Upper lobe of right lung (tissue), 1 donor: ENCODE measurements at places on chromosomes 3 and 15. TPM values are rescaled to one million over a fixed set of nuclear protein-coding genes. Genes with fewer than 3 reads are reported as not detected.
A peak's percentile ranks its signal among the peaks of the same experiment; 100 is the strongest.

- DNase-seq, result no peak
Observed at GRCh38 chr3:158160958-158161357, 51.1 kb downstream of the RSRC1 start.

DNA sequence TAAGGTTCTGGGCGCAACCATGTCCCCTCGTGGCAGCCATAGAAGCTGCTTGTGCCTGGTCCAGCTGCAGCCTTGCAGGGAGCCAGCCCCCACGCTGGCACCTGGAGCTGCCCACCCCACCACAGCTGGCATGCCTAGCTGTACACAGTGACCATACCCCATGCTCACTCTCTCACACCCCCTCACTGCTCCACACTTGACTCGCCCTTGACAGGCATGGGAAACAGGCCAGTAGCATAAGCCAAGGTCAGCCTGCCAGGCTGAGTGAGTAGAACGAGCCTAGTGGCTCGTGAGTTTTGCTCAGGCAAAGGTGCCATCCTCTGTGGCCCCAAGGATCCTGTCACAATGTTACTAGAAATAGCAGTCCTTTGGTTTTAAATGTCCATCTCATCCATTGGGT, 52.7 kb upstream of the CADM2 start:
- no peak for DNase-seq

DNA sequence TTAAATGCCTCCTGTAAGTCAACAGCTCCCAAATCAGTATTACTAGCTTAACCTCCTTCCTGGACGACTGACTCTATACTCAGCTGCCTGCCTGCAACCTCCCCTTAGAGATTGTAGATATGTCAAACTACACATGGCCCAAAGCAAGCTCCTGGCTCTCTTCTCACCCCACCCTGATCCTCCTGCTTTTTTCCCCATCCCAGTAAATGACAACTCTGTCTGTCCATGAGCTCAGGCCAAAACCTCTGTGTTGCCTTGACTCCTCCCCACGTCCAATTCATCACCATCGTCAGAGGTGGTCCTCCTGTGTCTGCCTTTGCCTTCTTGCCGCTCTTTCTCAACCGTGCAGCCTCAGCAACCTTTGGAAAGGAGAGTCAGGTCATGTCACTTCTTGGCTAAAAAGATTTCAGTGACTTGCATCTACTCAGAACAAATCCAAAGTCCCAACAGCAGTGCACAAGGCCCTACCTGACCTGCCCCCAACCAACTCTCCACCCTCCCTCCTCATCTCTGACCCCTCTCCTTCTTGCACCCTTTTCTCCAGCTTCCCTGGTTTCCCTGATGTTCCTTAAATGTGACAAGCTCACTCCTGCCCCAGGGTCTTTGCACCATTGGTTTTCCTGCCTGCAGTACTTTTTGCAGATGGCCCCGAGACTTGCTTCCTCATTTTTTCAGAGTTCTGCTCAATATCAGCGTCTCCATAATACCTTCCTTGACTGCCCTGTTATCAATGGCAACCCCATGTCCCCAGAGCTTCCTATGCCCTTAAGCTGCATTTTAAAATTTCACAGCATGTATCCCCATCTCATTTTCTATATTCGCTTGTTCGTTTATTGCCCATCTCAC, 52.8 kb downstream of the LSM3 start:
- DNase-seq, result no peak

- no peak for DNase-seq
Observed at GRCh38 chr3:118734664-118735063, 300.0 kb downstream of the IGSF11 start.

DNA sequence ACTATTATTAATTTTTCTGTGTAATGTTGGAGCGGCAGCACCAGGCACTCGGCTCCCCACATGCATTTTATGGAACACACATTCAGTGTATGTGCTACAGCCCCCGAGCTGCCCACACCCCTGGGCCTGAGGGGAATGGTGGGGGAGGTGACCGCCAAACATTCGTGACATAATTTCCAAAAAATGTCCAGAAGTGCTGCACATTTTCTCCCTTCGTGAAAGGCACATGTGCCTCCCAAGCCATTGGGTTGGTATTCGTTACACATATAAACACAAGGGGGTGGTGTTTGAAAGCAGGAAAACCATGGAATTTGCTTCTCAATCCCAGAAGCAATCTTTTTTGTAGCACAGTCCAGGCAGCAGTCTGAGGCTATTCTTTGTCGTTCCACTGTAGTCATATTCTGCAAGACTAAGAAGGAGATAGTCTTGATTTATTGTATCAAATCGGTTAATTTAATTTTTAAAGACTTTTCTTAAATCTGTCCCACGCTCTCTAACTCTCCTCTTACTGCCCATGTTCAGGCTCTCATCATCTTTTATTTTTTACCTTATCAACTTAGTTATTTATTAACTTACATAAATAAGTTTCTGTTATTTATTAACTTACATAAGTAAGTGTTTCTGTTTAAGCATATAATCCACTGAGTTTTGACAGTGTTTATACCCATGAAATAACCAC, 39.2 kb upstream of the POLR2M start:
- no peak for DNase-seq

- no peak for DNase-seq
Observed at GRCh38 chr15:52462806-52463360, 65.8 kb downstream of the MYO5A start.

DNA sequence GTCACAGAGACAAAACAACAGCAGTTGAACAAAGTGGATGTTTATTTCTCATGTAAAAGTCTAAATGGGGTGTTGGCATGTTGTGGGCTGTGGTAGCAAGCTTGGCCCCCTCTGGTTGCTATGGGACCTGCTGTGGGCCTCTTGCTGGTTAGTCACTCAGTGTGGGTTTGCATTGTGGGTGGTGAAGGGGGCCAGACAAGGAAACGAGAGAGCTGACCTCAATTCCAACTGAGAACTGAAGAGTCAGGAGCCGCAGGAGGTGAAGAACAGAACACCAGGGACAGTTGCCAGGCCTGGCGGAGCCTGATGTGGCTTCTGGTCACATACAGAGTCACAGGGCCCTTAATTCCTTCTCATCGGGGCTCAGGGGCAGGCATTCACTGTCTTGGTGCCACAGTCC, 1.9 kb upstream of the ADPGK start:
- no peak for DNase-seq

DNA sequence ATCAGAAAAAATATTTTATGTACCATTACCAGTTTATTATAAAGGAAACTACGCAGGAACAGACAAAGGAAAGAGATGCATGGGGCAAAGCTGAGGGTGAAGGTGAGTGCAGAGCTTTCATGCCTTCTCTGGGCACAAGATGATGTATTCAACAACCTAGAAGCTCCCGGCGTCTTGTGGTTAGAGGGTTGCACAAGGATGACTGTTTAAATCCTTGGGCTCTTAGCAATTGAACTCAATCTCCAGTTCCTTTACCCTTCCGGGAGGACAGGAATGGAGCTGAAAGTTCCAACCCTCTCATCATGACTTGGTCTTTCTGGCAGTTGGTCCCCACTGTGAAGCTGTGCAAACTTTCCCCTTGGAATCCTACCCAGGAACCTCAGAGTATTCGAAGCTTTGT, 542.0 kb downstream of the EPHA3 start:
- DNase-seq, result no peak

The TMEM108 gene
- 15.4 TPM for total RNA-seq

- DNase-seq, result no peak
Observed at GRCh38 chr3:53071882-53072431, 26.1 kb upstream of the SFMBT1 start.

The CCDC33 gene
- not detected for total RNA-seq

The RHCG gene
- total RNA-seq, result not detected

The ACY1 gene
- total RNA-seq, result 26.5 TPM

- no peak for DNase-seq
Observed at GRCh38 chr3:106862067-106862466, 515.2 kb upstream of the CCDC54 start.

- no peak for DNase-seq
Observed at GRCh38 chr3:149212386-149212785, 9.2 kb downstream of the CP start.

DNA sequence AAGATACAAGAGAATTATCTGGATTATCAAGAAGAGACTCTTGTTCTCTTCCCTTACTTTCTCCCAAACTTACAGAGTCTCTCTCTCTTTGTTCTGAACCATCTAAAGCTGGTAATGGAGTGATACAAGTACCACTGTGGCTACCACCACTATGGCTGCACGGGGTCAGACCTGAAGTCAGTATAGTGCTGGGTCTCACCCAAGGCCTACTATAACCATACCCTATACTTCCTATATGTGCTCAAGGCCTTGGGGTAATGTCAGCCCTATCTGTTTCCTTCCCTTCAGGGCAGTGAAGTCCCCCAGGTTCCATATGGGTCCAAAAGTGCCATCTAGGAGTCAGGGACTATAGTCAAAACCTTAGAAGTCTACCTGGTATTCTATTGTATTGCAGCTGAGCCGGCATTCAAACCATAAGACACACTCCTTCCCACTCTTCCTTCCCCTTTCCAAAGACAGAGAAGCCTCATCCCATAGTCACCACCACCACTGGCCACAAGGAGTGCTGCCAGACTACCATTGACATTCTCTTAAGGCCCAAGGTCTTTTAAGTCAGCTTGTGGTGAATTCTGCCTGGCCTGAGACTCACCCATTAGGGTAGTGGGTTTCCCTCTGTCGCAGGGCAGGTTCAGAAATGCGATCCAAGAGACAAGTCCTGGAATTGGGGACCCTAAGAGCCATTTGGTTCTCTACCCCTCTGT, 615.0 kb upstream of the NECTIN3 start:
- DNase-seq, result no peak

- DNase-seq, result no peak
Observed at GRCh38 chr15:93527374-93528050, 438.5 kb upstream of the RGMA start.

GRCh38 chr15:41207687-41208448, 22.7 kb downstream of the EXD1 start:
- DNase-seq, result no peak

- DNase-seq, result no peak
Observed at GRCh38 chr15:68809517-68809916, 11.2 kb downstream of the ANP32A start.

- DNase-seq, result no peak
Observed at GRCh38 chr3:190224863-190225692, 97.2 kb downstream of the CLDN1 start.

DNA sequence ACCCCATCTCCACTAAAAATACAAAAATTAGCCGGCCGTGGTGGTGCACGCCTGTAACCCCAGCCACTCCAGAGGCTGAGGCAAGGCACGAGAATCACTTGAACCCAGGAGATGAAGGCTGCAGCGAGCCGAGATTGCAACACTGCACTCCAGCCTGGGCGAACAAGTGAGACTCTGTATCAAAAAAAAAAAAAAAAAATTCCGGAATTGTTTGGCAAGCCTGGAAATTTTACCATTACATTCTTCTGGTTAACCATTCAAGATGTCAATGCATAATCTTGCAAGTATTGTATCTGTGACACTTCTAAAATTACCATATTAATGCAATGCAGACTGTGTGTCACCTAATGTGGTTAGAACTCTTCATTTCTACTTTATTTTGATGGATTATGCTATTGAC, 67.0 kb downstream of the CSNK1G1 start:
- peak; percentile 79 for DNase-seq

The MYRIP gene
- 5.9 TPM for total RNA-seq

DNA sequence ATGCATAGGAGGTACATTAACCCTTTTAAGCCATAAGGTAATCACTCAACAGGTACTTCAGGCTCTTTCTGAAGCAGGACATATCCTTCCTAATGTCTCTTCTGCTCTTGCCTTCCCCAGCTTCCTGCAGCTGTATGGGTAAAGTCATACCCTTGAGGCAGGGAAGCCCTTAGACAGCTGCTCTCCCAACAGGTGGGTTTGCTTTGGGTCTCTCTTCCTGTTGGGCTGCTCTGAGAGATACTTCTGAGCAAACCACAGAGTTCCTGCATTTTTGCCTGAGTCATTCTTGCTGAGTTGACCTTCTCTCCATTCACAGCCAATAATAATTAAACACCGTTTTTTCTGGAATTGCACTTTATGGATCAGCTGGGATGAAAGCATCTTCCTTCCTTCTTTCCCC, 2.0 kb upstream of the TRAT1 start:
- DNase-seq, result no peak

DNA sequence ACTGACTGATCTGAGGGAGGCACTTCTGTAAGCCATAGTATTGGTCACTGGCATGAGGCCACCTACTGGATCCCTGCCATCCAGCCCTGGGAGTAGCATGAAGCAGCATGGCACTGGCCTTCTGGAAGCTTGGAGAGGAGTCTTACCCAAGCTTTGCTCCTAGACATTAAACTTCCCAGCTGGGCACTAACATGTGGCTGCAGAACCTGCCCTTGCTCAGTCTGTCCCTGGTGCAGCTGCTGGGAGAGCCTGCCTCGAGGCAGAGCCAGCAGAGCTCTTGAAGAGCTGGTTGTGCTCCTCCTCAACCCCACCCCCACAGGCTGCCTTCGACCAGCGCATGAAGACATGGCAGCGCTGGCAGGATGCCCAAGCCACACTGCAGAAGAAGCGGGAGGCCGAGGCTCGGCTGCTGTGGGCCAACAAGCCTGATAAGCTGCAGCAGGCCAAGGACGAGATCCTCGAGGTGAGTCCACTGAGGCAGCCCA, 17.1 kb upstream of the SNX22 start:
- DNase-seq, result peak; percentile 84

The TXNRD3 gene
- total RNA-seq, result 10.3 TPM

The GOLGA6L6 gene
- not detected for total RNA-seq

The ADAMTS17 gene
- 6.2 TPM for total RNA-seq

- DNase-seq, result no peak
Observed at GRCh38 chr3:33790091-33790490, 8.3 kb upstream of the PDCD6IP start.

The RASGRF1 gene
- total RNA-seq, result 105 TPM

The VIPR1 gene
- 184 TPM for total RNA-seq

GRCh38 chr3:133595341-133595740, 21.9 kb downstream of the CDV3 start:
- DNase-seq, result no peak

- no peak for DNase-seq
Observed at GRCh38 chr3:120741837-120742197, 499 bp downstream of the RABL3 start.

- peak; percentile 79 for DNase-seq
Observed at GRCh38 chr3:14472471-14473351, 67.4 kb downstream of the GRIP2 start.

- no peak for DNase-seq
Observed at GRCh38 chr15:73403171-73403570, 34.4 kb upstream of the HCN4 start.

The ILDR1 gene
- total RNA-seq, result 6.9 TPM

The FAH gene
- 31.7 TPM for total RNA-seq

The PTPN23 gene
- total RNA-seq, result 56.2 TPM
